ENCODE measurements at places on chromosomes 2 and 18.

GRCh38 chr2:183996825-183997793 is 601.2 kb upstream of the ZNF804A start:
- DNase-seq: no peak

DNA sequence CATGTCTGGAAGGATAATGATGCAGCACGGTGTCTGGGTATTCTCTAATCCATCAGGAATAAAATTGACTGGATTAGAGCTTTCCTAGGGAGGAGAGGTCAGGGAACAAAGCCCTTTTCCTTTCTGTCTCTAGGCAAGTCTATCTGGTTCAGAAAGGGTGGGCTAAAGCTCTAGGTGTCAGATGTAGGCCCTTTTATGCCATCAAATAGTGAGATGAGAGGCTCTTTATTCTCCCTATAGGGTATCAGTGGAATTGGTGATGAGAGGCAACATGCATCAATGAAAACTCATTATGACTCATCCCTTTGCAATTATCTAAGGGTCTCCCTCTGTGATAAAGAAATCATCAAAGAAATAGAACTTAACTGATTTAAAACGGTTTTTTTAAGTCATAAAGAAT is 328.0 kb upstream of the CRIM1 start:
- no peak for DNase-seq

DNA sequence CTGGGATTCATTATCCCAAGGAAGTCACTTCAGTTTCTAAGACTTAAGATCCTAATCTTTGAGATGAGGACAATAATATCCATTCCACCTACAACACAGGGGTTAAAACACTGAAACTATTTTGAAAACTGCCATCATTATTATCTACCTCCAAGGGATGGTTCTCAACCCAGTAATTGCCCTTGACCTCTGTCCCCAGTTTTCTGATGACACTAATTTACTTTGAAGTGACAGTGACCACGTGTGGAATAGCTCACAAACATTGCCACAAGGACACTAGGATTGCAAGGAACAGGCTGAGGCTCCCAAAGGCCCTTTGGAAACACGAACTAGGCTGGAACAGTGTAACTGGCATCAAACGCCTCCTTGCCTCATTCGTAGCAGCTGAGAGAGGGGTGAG is 78.4 kb downstream of the UXS1 start:
- no peak for DNase-seq

DNA sequence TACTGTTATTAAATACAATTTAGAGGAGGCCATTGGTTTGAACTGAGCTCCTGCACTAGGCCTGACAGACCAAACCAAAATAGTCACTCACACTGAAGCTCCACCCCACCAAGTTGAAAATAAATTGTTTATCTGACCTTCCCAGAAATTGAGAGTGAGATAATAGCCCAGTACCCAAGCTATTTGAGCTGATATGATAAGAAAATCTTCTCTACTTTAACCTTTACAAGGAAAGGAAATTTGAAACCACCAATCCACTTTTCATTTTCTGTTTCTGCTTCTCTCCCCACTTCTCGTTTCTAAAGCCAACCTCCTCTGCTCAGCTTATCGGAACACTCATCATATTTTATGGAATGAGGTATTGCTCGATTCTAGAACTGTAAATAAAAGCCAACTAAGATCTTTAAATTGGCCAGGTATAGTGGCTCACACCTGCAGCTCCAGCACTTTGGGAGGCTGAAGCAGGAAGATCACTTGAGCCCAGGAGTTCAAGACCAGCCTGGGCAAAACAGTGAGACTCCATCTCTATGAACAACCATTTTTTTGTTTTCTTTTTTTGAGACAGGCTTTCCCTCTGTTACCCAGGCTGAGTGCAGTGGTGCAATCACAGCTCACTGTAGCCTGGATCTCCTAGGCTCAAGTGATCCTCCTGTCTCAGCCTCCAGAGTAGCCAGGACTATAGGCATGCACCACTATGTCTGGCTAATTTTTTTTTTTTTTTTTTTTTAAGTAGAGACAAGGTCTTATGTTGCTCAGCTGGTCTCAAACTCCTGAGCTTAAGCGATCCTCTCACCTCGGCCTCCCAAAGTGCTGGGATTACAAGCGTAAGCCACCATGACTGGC is 13.3 kb upstream of the GALM start:
- no peak for DNase-seq

GRCh38 chr2:53362934-53363333 is 404.7 kb upstream of the CHAC2 start:
- no peak for DNase-seq

DNA sequence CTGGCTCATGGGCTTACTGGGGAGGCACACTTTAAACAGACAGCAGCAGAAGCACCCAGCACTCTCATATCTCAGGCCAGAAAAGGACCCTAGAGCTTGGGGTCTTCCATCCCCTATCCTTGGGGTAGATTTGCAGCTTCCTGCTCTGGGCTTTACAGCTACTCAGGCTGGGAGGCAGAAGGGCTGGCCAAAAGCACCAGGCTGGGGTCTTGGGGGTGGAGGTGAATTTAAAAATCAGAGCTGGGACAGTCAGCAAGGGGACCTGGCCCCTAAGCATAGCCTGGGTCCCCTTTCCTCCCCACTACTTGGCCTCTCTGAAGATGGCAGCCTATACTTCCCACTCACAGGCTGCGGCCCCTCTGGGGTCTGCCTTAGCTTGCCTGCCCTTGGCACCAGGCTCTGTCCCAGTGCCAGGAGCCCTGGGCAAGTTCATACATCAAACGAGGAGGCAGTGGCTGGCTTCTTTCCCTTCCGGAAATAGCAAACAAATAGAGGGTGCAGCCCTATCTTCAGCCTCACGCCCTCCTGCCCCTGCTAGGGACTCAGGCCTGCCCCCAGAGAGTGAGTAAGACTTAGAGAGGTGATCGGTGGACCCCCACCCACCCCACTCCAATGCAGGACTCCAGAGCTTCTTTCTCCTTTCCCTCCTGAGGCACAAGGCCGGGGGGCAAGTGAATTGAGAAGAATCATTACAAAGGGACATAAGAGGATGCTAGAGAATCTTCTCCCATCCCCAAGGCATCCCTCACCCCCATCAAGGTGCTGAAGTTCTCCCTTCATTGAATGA is 26.0 kb upstream of the TNS1 start:
- no peak for DNase-seq

GRCh38 chr2:197071790-197072436 is 145.4 kb upstream of the PGAP1 start:
- no peak for DNase-seq

DNA sequence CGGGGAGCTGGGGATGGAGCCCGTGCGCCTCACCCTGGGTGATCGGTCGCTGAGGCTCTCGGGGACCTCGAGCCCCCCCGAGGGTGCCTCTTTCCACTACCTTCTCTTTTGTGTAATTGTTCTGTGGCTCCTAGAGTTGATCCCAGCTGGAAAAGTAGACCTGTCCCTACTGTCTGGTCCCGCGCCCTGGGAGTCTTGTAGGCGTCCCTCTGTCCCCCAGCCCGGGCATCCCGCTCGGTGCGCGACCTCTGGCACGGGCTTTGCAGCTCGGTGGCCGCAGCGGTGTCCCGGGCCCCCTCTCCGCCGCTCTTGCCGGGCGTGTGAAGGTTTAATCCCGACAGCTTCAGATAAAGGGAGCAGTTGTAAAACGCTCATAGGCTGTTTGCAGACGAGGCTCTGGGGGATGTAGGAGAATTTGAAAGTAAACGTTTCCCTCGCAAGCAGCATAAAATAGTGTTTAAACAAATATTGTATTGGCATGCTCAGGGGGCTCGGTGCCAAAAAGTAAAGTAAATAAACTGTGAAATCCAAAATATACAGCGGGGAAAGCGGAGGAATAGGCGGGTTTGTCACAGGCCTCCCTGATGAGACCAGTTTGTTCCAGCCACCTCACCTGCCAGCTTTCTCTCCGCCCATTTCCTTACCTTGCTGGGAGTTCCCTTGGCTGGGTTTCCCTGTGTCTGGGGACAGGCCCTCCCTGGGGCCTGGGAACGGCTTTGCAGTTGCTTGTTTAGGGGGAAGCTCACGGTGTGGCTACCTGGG is 1.9 kb downstream of the GLI2 start:
- DNase-seq: no peak

DNA sequence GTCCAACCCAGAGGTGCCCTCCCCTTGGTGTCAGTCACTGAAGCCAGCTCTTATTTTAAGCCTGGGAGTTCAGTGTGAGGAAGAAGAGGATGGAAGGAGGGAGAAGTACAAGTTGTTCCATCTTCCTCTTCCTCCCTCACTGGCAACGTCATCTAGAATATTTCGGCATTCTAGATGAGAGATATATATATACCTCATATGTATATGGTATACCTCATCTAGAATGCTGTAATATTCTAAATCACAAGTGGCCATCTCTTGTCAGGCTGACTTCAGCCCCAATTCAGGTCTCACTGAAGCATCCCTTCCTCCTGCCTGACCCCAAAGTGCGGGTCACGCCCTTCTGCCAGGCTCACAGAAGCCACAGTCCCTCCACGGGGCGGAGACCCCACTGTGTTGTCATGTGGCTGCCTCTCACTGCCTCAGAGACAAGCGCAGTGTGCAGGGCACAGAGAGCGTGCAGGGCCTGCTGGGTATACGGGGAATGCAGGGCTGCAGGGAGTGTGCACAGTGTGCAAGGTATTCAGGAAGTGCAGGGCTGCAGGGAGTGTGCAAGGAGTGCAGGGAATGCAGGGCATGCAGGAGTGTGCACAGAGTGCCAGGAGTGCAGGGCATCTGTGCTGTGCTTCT is 32.8 kb upstream of the B3GNT7 start:
- no peak for DNase-seq

DNA sequence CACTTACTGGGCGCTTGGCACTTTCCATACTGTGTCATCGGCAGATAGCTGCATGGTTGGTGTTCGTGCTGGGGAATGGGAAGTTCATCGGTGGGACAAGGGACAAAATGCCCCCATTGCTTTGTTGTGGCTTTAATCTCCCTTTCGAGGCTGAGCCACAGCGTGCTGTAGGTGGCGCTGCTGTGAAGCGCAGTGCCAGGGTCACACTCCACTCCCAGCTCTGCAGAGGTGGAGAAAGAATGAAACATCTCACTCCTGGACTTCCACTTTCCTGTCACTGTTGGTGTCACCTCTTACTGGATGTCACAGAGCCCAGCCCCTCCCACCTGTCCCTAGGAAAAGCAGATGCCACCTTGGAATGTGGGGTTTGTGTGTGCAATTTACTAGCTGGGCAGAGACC is 8.7 kb downstream of the TYMS start:
- DNase-seq: no peak

DNA sequence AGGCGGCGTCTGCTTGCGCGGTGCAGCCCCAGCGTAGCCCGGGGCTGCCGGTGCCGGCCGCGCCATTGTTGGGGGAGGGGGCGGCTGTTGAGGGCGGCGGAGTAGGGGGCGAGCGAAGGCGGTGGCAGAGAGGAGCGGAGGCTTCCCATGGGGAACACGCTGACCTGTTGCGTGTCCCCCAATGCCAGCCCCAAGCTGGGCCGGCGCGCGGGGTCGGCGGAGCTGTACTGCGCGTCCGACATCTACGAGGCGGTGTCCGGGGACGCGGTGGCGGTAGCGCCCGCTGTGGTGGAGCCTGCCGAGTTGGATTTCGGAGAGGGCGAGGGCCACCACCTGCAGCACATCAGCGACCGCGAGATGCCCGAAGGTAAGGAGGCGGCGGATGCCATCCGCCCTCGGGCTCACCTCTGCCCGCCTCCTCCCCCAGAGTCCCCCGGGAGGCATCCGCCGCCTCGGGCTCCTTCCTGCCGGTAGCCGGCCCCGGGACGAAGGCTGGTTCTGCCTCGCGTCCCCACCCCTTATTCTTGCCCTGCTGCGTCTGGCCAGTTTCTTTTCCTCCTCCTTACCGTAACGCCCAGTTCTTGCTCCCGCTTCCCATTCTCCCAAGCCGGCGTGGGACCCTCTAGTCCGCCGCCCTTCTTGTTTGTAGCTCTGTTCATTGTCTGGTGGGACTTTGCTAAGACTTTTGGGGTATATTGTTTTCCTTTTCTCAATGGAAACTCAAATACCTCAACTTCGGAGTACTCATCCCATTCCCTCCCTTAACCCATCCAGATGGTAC is 500 bp downstream of the CCNYL1 start:
- no peak for DNase-seq

GRCh38 chr2:172248785-172249187 is 146.1 kb upstream of the DLX2 start:
- no peak for DNase-seq
